ENCODE measurements at places on chromosomes 1 and 21.
A peak's percentile ranks its signal among the peaks of the same experiment; 100 is the strongest.

DNA sequence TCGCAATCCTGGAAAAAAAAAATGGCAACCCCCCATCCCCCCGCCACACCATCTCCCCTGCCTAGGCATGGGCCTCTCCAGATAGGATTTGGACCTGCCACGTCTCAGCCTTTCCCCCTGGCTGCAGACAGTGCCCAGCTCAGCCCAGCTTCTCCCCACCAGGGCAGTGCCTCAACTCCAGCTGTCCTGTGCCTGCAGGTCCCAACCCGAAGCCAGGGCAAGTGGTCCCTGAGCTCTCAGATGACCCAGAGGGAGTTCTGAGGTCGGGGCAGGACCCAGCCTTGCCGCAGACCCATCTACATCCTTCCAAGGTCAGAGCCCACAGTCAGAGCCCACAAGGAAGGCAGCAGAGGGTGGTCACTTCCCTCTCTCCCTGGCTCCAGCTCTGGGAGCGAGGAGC, 86.7 kb upstream of the POU3F1 start:
- no peak for DNase-seq

DNA sequence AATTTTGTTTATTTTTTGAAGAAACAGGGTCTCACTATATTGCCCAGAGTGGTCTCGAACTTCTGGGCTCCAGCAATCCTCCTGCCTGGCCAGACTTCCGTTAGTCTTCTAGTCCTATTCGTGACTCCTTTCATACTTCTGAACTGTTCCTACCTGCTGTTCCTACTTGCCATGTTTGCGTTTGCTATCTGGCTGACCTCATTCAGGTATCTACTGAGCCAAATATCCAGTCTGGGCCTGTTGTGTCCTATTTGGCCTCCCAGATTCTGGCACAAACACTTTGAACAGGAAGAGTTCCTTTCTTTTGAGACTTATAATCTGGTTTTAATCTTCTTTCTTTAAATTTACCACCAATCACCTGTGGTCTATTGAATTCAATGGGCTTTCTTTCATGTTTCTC, 6.9 kb upstream of the NR1I3 start:
- no peak for DNase-seq

DNA sequence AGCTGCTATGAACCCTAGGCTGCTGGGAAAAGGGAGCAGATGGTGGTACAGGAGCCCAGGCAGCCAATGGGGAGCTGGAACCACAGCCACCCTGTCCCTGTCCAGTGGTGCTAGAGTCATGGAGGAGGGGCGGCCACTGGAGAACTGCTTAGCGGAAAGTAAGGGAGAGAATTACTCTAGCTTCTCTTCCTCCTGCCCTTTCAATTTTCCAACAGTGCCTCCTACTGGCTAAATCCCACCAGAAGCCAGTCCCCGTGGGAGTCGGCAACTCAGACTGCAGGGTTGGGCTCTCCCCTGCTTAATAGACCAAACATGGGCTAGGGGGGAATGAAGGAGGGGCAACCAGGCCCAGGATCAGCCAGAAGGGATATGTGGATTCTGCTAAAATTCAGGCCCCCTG, 154.5 kb downstream of the ACTL8 start:
- DNase-seq, result no peak

DNA sequence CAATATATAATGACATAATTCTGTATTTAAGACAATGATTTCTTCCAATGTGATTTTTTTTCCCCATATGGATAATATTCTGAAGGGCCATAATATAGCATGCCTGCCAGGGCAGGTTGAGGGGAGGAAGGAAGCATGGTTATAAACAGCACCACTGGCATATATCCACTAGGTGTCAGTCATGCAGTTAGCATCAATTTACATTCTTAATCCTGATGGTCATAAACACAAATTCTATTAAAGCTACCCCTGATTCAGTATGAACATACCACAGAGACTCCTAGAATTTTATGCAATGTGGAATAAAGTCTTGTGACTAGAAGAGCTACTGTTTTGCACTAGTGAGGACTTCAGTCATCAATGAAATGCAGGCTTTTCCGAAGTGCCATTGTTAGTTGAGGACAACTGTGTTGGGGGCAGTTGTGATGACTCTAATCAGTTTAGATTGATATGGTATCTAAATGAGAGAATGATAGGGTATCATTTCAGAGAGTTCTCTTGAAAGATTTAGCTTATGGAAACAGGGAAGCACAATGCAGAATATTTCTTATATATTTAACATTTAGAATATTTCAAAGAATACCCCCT, 342.7 kb upstream of the NR5A2 start:
- DNase-seq, result no peak

- DNase-seq, result no peak
These were observed 16.1 kb upstream of the PSMD4 start for GRCh38 chr1:151238467-151238739.

DNA sequence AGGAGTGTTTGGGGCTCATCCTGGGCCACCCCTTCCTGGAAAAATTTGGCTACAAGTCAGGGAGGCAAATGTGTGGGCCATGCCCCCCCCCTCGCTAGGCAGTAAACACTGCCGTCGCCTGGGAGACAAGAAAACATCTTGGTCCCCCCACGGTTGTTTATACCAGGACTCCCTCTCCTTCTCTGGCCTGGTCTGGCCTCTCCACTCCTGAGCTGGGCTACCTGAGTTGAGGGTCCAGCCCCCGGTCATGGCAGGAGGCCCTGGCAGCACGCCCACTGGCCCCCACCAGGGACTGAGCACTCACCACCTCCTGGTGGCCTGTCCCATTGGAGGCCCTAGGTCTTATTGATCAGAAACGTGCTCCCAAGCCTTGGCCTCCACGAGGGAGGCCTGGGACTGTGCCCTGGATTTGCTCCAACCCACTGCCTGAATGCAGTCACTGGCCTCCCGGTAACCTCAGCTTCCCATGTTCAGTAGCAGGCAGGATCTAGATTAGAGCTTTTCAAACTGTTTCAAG, 15.8 kb downstream of the KCNQ4 start:
- no peak for DNase-seq

DNA sequence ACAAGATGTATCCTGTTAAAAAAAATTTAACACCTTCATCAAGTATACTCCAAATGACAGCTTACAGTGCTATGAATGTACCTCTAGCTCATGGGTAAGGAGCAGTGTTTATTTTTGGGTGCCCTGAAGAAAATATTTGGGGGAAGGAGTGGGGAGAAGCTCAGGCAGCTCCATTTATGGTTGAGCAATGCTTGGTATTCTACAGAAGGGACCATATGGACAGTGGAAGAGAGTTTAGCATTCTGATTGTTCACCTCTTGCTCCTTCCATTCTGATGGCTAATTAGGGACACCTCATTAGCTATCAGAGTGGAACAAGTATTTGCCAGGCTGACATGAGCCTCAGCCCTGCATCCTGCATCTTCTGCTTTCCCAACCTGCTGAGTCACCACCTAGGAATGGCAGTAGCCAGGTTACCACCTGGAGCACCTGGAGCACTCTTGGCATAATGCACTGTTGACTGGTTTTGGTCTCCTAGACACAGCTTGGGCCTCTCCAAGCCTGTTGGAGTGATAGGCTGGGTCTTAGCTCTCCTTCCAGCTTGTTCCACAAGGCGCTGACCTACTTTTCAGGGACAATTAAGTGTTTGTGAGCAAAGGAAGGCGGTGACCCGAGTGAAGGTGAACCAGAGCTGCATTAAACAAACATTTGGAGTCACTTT, 62.0 kb upstream of the MACF1 start:
- DNase-seq, result no peak

DNA sequence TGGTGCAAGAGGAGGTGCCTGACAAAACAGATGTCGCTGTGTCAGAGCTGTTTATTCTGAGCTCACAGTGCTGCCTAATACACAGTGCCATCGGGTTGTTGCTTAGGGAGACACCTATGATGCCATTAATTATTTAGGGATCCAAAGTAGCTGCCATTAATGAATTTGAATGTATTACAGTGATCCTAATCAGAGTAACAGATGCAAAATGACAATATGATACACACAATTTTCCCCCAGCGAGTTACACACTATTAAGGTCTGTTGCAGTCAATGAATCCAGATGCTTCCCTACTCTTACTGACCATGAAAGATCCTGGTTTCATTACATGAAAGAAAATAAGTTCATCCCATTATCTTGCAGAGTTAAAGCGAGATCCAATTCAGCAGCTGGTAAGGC, 91.3 kb downstream of the RWDD3 start:
- no peak for DNase-seq

DNA sequence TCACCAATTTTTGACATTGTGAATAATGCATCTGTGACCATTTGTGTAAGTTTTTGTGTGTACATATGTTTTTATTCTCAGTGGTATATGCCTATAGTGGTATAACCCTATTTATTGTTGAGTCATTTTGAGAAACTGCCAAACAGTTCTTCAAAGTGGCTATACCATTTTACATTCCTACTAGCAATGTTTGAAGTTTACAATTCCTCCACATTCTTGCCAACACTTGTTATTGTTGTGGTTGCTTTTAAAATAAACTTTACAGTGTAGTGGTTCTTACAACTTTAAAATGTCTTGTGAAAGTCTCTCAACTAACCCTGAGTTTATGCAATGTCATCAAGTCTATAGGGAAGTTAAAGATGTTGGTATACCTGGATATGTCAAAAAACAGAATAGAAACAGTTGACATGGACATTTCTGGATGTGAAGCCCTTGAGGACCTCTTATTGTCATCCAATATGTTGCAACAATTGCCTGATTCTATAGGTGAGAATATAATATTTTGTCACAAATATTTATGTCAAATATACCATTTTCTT, 219.4 kb downstream of the LRRC40 start:
- DNase-seq, result no peak

DNA sequence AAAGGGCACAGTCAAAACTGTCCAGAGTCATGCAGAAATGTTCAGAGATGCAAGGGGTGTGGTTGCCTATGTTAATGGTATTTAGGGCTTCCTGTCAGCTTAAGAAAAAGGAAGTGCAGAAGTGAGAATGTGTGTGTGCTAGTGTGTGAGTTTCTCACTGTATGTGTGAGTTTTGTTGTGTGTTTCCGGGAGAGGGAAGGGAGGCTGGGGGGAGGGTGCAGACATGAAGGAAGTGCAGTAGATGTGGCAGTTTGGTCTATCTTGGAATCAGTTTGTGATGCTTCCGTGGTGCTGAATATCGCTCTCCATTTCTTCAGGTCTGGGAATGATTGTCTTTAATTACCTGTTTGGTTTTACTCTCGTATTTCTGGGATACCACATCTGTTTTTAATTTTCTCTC, 16.5 kb upstream of the ATP6V1G3 start:
- DNase-seq, result peak; percentile 28

DNA sequence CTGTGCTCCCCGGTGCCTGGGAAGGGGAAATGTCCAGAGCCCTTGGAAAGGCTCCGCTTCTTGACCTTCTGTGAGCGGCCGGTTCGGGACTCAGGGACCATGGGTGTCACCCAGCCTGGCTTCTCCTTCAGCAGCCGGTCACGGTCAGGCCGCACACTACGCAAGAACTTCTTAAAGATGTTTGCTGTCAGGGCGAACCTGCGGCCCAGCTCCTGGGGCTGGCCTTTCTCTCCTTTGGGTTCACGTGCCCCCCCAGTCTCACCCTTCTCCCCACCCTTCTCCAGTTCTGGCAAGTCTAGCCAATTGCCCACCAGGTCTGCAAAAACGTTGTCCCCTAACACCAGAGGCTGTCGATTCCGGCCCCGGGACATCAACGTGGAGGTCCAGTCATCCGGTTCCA, 12.1 kb downstream of the INKA2 start:
- DNase-seq, result no peak

DNA sequence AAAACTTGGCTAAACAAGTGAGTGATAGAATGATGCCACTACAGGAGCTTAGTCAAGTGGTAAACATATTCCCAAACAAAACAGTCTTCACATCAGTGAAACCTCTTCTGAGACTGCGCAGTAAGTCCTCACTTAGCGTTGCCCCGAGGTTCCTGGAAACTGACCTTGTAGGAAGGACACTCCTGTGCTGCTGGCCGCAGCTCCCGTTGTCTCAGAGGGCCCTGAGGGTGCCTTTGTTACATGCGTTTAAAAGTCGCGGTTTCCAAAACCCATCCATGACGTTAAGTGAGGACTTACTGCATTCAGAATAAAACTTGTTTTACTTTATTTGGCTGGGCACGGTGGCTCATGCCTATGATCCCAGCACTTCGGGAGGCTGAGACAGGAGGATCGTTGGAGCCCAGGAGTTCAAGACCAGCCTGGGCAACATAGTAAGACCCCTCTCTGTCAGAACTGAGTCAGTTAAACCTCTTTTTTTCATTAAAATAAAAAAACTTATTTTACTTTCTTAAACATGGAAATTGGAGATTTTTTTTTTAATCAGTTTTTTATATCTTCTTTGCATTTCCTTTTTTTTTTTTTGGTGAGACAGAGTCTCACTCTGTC, 36.0 kb upstream of the DIP2A start:
- DNase-seq, result no peak

GRCh38 chr1:222331765-222332164, 216.1 kb downstream of the HHIPL2 start:
- no peak for DNase-seq

GRCh38 chr1:227185291-227185690, 133.0 kb downstream of the CDC42BPA start:
- no peak for DNase-seq

- DNase-seq, result no peak
These were observed 26.9 kb upstream of the DDR2 start for GRCh38 chr1:162605225-162605927.

DNA sequence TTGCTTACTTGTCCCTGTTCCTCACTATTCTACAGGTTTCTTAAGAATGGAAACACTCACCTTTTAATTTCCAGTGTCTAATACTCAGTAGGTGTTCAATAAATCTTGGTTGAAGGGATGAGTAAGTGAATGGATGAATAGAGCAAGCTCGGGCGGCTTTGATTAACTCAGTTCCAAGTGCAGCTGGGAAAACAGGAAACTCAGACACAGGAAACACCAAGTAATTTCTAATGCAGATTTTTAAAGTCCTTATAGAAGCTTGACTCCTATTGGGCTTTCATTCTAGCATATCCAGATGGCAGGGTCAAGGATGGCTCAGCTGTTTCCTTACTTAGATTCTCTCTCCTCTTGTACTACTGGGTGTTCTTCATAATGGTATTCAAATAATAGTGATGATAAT, 14.0 kb downstream of the CAMK1G start:
- no peak for DNase-seq

GRCh38 chr1:115282807-115283208, 55.2 kb downstream of the NGF start:
- no peak for DNase-seq

DNA sequence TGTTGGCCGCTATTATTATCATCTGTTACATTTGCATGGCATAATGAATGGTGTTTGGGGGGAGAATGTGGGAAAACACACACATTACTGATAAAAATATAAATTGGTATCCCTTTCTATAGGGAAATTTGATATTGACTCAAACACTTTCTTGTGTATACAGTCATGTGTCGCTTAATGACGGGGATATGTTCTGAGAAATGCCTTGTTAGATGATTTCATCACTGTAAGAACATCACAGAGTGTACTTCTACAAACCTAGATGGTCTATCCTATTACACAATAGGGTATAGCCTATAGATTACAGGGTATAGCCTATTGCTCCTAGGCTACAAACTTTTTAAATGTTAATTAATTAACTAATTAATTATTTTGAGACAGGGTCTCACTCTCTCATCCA, 67.2 kb upstream of the B3GALNT2 start:
- DNase-seq, result no peak

- no peak for DNase-seq
These were observed 2.1 kb downstream of the PRELP start for GRCh38 chr1:203477748-203478147.

GRCh38 chr21:45586289-45586858, 44.1 kb upstream of the SLC19A1 start:
- DNase-seq, result no peak
